ENCODE measurements at places on chromosomes 1 and 21.

DNA sequence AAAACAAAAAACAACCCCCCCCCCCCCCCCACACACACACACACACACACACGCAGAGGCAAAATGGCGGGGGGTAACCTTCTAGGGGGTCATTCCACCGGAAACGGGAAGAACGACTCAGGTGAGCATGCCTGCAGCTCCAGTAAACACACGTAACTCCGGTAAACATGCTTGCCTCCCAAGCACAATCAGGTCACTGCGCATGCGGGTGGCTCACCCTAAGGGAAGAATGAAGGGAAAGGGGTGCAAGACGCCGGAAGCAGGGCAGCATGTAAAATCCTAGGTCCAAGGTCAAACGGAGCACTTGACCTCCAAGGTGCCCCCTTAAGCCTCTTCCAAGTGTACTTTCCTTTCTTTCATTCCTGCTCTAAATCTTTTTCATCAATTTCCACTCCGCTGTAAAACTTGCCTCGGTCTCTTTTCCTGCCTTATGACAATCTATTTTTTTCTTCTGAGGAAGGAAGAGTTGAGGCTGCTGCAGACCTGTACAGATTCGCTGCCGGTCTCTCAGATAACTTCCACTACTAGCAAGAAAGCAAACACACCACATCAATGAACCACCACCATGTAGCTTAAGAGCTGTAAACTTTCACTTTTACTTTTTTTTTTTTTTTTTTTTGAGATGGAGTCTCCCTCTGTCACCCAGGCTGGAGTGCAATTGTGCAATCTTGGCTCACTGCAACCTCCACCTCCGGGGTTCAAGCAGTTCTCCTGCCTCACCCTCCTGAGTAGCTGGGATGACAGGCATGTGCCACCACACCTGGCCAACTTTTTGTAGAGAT is 21.0 kb upstream of the CBR3 start:
- peak; percentile 79 for DNase-seq

- DNase-seq = peak; percentile 89
Observed at GRCh38 chr1:161766102-161766981, at the start of gene ATF6. Gene ATF6 (plus strand): TSS chr1:161766320. CDS start chr1:161766361, 41 bp downstream.

GRCh38 chr1:194466706-194467105 is 1280.3 kb upstream of the B3GALT2 start:
- DNase-seq = peak; percentile 19

- no peak for DNase-seq
Observed at GRCh38 chr1:209769171-209769904, 13.5 kb downstream of the TRAF3IP3 start.

GRCh38 chr1:206808615-206809014 is 36.3 kb upstream of the IL10 start:
- no peak for DNase-seq

DNA sequence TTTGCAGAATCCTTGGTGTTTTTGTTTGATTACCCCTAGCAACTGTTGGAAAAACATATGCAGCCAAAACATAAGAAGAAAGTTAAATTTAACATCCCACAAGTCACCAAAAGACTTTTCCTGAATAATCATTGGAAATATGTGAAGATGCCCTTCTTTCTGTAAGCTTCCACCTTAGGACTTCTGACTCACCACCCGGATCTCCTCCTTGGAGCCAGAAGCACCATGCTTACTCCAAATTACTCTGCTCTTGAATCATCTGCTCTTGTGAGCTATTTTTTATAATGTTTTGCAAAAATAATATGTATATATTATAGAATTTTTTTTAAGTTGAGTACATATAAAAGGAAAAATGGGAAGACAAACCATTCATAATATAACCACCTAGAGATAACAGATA is 391.7 kb downstream of the KCTD3 start:
- no peak for DNase-seq

DNA sequence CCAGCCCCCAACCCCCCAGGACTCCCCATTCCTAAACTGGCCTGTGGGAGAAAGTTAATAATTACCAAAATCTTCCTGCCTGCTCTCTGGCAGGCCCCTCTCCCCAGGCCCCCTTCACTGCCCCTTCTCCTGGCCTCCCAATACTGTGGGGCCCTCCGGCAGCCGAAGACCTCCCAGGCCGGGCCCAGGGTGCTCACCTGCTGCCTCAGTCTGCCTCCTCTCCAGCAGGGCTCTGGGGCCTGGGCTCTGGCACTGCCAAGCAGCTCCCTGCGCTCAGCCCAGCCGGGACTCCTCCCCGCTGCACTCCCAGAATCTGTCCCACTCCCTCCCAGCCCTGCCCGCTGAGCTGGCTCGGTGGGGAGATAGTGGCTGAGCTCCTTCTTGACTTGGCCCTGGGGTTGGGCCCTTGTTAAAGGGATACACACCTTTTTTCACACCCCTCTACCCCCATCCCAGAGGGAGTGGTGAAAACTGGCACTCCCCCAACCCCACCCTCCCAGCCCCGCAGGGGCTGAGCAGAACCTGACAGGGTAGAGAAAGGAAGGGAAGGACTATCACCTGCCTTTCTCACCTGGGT is at the start of gene S100A16:
Gene S100A16, minus strand, starts transcription at position 383 of the 577 bp plus-strand sequence. CDS start 4,986 bp downstream, outside the sequence.
- DNase-seq = no peak

DNA sequence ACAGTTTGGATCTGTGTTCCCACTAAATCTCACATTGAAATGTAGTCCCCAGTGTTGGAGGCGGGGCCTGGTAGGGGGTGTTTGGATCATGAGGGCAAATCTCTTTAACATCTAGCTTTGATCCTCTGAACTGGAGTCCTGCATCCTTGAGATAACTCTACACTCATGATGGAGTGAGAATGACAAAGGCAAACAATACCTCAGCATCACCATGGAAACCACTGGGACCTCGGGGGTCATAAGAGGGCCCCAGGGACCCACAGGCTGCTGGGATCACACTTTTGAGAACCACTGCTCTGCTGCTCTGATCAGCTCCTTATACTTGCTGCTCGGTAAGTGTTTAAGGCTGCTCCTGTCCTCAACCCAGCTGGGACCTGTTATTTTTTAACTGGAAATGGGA is 13.4 kb upstream of the OBSCN start:
- no peak for DNase-seq

GRCh38 chr1:25795211-25795610 is 4.8 kb upstream of the SELENON start:
- no peak for DNase-seq

- peak; percentile 65 for DNase-seq
Observed at GRCh38 chr1:63322114-63322943, at the start of gene FOXD3. Gene FOXD3 (plus strand): TSS chr1:63322567. CDS start chr1:63323059, 492 bp downstream.

- DNase-seq = no peak
Observed at GRCh38 chr1:224493269-224493668, 58.7 kb upstream of the WDR26 start.

DNA sequence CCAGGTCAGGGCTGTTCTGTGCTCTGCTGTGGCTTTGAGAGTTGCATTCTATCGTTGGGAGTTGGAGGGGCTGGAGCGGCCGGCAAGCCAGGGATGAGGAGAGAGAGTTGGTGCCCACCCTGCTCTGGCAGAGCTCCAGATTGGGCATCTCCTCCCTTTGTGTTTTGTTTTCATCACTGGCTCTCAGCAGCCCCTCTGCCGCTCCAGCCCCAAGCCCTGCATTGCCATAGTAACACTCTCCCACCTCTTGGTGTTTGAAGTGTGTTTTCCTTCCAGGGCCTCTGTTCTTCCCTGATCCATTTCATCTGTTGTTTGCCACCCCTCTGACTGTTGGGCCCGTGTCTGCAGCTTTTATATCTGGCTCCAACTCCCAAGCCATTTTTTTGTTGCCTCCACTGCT is 152.7 kb downstream of the URB2 start:
- DNase-seq = no peak

- DNase-seq = no peak
Observed at GRCh38 chr1:214525535-214526019, 25.8 kb downstream of the PTPN14 start.

- no peak for DNase-seq
Observed at GRCh38 chr1:6799499-6799898, 14.2 kb downstream of the CAMTA1 start.

DNA sequence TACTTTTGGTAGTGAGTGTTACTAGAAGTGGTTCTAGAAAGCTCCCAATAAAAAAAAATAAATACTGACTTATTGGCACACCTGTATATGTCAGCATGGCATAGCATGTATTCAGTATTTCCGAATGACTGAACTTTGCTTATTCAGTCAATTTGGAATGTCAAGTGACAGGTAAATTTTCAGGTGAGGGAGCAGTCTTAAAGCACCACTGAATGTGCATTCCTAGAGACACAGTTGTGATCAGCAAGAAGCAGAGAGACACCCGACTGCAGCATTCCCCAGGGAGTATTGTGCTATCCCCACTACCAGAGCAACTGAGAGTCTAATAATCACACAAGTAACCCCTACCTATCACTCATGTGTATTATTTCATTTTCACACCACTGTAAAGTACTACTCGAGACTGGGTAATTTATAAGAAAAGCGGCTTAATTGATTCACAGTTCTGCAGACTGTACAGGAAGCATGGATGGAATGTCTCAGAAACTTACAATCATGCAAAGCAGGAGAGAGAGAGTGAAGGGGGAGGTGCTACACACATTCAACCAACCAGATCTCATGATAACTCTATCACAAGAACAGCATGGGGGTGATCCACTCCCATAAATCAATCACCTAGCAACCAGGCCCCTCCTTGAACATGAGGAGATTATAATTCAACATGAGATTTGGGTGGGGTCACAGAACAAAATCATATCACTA is 201.5 kb downstream of the TBX15 start:
- no peak for DNase-seq

Data from NCI-H2171 treated with DMSO at 0.1 percent for 48 hours (cell line).